Ureter (tissue), 1 donor: ENCODE measurements at places on chromosomes 11 and 22.

DNA sequence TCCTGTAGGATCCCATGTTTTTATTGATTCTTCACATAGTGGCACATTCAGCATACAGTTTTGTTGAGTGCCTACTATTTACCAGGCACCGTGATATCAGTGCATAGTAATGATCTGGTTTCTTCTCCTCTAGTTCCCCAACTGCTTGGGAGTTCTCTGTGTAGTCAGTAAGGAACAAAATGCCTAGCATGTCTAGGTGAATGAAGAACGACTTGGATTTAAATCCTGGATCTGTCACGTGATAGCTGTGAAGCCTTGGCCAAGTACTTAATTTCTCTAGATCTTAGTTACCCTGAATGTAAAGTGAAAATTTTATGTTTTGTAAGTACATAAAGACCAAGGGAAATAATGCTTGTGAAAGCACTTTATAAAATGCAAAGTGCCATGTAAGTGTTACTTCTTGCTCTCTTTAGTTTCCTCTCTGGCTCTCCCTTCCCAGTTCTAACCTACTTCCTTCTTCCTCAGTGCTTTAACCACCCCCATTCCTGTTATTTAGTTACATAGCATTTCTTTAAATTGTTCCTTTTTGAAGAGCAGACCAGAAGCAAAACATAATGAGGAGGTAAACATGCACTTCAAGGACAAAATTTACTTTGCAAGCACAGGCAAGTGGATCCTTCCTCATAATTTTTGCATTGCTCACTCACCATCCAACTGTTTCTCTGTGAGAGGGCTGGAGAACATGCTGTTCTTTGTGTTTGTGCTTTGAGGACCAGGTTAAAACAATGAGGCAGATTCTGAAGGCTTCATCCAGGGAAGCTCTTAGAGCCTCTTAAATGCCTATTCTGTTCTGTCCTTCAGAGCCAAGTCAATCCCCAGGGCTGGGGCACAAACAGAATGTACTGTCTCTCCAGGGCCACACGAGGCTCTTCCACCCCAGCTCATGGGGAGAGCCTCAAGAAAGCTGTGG lies 353.9 kb upstream of the TENM4 start:
- no peak for DNase-seq

GRCh38 chr11:118804094-118804493 lies 13.1 kb upstream of the DDX6 start:
- no peak for DNase-seq

- no peak for DNase-seq
Observed at GRCh38 chr11:122163053-122163819, 47.2 kb upstream of the BLID start.

DNA sequence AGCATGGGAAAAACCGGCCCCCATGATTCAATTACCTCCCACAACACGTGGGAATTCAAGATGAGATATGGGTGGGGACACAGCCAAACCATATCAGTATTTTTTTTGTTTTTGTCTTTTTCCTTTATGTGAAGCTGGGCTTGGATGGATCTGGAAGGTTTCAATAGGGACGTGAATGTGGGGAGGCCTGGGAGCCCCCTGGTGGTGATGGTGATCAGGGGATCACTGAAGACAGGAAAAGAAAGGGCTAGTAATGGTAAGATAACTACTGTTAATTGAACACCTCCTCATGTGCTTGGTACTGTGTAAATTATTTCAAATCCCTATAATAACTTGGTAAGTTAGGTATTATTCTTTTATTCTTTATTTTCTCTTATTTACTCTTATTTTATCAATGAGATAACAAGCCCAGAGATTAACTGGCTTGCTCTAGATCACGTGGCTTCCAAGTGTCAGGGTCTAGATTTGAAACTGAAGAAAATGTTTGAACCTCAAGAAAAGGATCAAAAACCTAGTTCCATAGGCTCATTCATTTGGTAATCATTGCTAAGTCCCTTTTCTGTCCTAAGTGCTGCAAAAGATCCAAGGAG lies 364.2 kb downstream of the TENM4 start:
- DNase-seq = no peak

DNA sequence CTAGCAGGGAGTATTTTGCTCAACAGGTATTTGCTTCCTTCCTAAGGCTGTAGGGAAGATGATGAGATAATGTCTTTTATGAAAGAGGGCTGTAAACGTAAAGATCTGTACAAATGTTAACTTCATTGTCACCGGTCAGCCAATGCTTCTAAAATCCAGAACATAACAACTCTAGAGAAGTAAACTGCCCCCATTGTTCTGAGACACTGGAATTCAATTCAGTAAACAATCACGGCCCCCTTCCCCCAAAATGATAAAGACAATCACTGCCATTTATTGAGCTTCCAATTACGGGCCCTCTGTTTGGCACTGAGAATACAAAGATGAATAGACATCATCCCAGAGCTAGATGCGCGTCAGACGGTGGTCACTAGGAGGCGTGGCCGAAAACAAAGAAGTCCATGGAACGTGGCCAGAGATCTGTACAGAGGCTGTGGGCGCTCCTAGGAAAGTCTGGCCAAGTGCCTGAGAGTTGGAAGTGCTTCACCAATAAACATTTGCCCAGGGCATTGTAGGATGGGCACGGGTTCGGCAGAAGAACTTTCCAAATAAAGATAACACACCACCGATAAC lies 576 bp downstream of the TMEM258 start:
- DNase-seq = peak; percentile 67

GRCh38 chr22:23274891-23275694 lies 94.8 kb downstream of the BCR start:
- no peak for DNase-seq

DNA sequence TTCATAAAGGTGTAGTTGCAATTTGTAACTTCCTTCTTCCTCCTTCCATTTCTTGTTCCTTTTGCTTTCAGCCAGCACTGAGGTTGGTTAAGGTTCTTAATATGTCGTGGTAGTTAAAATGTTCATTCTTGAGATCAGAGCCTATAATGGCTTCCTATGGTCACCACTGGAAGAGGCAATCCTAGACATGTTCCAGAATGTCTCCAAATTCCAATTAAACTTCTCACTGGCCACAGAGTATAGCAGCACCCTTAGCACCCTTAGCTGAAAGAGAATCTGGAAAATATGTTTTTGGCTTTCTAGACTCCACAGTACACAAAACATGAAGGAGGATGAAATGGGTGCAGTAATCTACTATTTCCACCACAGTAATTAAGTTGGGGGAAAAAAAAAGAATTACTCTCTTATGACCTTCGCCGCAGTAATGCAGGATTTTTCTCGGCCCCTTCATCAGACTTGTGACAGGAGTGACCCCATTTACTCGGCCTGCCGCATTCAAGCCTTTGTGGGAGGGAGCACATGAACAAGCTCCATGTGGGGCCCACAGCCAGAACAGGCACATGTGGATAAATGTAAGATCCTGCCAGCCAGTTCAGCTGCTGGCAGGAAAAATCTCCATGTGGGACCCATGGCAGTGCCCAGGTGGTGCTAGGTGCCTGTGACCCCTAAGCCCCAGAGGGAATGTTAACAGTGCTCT lies 348.8 kb upstream of the ARHGAP42 start:
- no peak for DNase-seq

GRCh38 chr11:114921697-114922096 lies 243.4 kb downstream of the NXPE2 start:
- no peak for DNase-seq

- DNase-seq = no peak
Observed at GRCh38 chr22:22368516-22368915, 123.9 kb downstream of the VPREB1 start.
